CD4-positive, alpha-beta T cell treated with Interleukin-17A for 1 hour (primary cell): ENCODE measurements at places on chromosomes 11 and 22.

GRCh38 chr11:75346912-75347647, 4.4 kb downstream of the ARRB1 start:
- DNase-seq: no peak

DNA sequence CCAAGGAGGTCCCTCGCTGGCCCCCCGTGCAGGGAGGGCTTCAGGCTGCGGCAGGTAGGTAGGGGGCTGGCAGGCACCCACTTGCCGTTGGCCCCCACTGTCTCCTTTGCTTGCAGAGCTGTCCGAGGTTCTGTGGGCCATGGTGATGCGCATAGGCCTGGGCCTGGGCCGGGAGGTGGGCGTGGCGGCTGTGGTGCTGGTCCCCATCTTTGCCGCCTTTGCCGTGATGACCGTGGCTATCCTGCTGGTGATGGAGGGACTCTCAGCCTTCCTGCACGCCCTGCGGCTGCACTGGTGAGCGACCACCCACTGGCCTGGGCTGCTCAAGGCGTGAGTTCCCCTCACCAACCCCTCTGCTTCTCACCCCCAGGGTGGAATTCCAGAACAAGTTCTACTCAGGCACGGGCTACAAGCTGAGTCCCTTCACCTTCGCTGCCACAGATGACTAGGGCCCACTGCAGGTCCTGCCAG, 11.6 kb downstream of the TCIRG1 start:
- no peak for DNase-seq

- peak; percentile 86 for DNase-seq
These were observed 61.9 kb downstream of the MED15 start for GRCh38 chr22:20569059-20570058.

- DNase-seq: peak; percentile 45
These were observed 429 bp downstream of the VEGFB start for GRCh38 chr11:64234647-64235379.

GRCh38 chr11:65506290-65506771, 7.5 kb downstream of the MALAT1 start:
- DNase-seq: no peak

GRCh38 chr11:125173556-125173955, 9.0 kb downstream of the PKNOX2 start:
- DNase-seq: no peak

DNA sequence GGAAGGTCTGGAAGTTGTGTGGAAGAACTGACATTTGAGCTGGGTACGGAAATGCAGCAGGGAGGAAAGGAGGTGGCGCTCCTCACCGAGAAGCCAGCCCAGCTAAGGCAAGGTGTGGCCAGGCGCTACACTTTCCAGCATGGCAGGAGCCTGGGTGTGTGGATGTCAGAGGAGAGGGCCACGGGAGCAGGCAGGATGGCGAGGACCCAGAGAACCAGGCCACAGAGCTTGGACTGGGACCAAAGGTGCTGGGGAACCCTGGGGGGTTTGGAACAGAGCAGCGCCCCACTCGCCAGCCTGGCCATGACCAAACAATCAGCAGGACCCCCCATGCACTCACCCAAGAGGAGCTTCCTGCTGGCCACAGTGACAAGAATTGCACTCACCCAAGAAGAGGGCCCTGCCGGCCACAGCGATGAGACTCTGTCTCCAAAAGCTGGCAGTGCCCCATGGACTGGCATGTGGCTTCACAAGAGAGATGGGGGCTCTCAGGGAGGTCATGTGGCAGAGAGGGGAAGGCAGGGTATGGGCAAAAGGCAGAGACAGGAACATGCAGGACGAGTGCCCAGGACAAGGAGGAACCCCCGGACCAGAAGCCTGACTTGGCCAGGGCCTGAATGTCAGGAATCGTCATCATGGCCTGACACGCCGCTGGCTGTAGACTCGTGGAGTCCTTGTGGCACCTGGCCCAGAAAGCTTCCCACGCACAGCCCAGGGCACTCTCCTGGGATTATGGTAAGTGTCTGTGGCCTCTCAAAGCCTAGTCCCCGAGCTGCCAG, 45.4 kb downstream of the IGF2 start:
- DNase-seq: no peak

- DNase-seq: no peak
These were observed 15.1 kb downstream of the CDKN1C start for GRCh38 chr11:2870460-2870859.

GRCh38 chr11:65418681-65419459, 3.7 kb upstream of the NEAT1 start:
- peak; percentile 90 for DNase-seq

DNA sequence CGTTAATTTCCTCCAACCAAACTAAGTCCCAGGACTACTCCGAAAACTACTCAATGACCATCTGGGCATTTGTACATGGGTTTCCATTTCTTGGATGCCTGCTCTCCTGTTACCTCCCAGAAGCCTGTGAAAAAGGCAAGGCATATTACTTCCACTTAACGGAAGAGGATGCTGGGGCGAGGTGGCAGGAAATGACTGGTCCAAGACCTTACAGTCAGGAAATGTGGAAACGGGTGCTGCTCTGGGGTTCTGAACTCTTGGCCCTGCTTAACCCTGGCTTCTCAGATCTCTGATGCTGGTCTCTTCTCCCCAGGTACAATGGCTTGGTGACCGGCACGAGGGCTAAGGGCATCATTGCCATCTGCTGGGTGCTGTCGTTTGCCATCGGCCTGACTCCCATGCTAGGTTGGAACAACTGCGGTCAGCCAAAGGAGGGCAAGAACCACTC, 12.9 kb downstream of the ADORA2A start:
- no peak for DNase-seq

- peak; percentile 79 for DNase-seq
These were observed 7.8 kb upstream of the L3MBTL2 start for GRCh38 chr22:41197038-41197972.

DNA sequence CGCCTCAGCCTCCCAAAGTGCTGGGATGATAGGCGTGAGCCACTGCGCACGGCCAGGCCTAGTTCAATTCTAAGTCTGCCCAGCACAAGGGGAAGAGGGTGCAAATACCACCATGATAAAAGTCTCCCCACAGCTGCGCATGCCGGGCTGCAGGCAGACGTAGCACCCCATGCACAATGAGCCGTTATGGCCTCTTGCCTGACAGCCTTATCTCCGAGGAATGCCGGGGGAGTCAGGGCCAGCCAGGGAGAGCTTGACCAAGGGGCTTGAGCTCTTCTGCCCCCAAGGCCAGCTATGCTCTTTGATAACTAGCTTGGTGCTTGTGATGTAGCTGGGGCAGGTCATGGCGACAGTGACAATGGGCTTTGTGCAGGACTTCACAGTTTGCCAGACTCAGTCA, 13.7 kb upstream of the SCUBE1 start:
- DNase-seq: no peak

GRCh38 chr22:22155146-22155545, 89.4 kb upstream of the VPREB1 start:
- DNase-seq: no peak

GRCh38 chr22:27139935-27140511, 482.6 kb downstream of the MIAT start:
- no peak for DNase-seq

DNA sequence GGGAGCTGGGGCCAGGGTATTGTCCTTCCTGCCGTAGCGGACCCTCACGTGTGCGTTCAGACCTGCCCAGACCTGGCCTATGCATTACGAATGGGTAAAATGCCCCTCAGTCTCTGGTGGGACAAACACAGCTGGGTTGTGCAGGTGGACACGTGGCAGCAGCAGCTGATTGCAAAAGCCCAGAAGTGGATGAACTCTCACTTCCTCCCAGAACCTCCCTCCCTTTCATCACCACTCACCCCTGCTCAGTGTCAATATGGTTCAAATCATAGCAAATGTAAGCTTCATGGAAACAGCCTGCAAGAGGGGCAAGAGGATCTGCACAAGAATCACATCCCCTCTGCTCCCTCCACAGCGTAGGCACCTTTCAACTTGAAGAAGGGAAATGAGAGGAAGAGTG, 352.1 kb downstream of the OPCML start:
- DNase-seq: no peak

- DNase-seq: no peak
These were observed 14.3 kb downstream of the TCIRG1 start for GRCh38 chr11:68053117-68053516.

DNA sequence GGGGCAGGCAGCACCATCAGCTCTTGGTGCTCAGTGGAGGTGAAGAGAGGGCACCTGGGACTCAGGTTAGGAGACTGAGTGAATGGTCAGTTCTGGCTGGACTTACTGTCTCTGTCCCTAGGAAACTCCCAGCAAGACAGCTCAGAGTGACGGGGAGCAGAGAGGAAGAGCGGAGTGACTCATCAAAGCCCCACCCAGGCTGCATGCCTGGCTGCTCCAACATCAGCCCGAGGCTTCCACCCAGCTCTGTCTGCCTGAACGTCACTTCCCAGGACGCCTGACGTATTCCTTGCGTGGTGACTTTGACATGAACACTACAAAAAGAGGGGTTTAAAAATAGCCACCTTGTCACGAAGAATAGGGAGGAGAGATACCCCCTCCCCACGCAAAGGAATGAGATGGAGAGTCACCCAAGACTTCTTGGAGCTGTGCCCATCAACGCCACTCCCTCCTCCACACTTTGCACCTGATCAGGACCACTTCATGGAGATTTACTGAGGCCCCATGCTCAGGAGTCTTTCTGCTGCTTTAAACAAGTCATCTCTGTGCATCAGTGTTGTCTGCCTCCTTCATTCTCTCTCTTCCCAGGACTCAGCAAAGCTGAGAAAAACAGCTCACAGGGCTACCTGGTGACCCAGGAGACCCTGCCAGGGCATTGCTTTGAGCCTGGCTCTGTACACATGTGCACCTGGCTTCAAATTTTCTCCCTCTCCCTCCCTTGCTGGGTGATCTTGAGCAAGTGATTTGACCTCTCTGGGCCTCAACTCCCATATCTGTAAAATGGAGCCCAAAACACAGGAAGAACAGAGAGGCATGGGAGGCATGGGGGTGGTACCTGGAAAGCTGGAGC, 83.1 kb downstream of the MN1 start:
- DNase-seq: peak; percentile 5

DNA sequence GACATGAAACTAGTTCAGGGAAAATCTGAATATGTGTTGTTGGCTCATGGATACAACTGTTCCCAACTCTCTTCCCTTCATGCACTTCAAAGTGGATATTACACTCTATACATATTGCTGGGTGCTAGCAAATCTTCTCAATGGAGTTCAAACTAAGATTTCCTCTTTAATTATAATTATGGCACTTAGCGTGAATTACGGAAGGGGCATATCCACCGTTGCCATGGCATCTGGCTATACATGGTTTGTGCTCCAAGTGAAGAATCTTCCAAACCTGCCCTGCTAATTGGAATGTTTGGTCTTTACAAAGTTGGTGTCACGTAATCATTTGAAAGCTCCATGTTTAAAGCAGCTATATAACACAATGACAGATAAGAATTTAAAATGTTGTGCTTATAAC, 5.6 kb downstream of the MPPED2 start:
- no peak for DNase-seq

GRCh38 chr11:95231881-95232605, 1.0 kb upstream of the SESN3 start:
- DNase-seq: peak; percentile 79

- DNase-seq: no peak
These were observed 73.4 kb downstream of the PPP6R3 start for GRCh38 chr11:68533945-68534344.

DNA sequence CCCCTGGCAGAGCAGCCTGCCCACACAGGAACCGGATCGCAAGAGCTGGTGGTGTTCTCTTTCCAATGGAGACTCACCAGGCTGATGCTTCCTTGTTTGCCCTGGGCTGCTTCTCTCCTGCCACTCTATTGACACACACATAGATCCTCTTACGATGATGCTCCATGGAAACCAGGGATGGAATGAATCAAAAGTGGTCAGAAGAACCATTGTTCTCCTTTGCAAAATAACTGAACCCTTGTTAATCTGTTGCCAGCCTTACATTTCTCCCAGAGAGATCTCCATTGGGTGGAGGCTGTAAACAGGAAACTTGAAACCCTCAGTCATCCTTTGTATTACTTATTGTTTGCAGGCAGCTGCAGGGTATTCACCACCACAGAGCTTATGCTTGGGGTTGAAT, 24.6 kb upstream of the LDLRAD3 start:
- DNase-seq: no peak

GRCh38 chr11:81579339-81579738, 1154.3 kb downstream of the FAM181B start:
- no peak for DNase-seq

GRCh38 chr11:66465373-66466224, 1.1 kb upstream of the PELI3 start:
- no peak for DNase-seq

GRCh38 chr11:40986320-40986719, 473.1 kb downstream of the LRRC4C start:
- no peak for DNase-seq

GRCh38 chr11:15471048-15471894, 356.5 kb downstream of the INSC start:
- no peak for DNase-seq

GRCh38 chr11:10762913-10763421, 11.9 kb downstream of the CTR9 start:
- no peak for DNase-seq

- no peak for DNase-seq
These were observed 63.4 kb upstream of the SLC35C1 start for GRCh38 chr11:45741582-45741981.

DNA sequence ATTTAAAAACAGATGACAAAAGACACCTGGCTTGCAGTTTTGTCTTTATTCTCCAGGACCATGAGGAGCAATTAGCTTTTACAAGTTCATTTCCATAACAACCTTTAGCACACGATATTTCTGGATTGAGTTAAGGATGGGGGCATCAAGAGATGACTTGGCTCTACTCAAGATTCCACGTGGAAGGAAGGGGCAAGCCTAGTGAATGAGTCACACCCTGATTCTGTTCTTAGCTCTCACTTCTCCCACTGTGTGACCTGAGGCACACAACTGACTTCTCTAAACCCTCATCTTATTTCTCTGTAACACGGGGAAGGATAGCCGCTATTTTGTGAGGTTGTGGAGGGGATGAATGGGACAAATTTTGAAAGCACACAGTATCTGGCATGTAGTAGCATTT, 185.5 kb downstream of the KIRREL3 start:
- no peak for DNase-seq

- DNase-seq: peak; percentile 66
These were observed 1.3 kb downstream of the PPP1R14B start for GRCh38 chr11:64245401-64245796.

DNA sequence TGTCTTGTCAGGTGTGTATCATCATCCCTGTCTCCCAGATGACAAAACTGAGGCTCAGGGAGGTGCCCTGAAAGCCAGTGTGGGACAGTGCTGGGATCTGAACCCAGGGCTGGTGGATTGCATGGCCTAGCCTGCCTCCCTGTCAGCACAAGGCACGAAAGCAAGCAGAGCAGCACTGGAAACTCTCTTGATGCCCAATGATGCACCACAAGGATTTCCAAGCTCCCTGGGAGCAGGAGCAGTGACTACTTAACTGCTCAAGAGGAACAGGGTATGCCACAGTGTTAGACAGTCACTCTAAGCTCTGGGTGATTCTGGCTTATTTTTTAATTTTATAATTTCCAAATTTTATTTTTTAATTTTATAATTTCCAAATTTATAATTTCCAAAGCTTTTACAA, 9.0 kb downstream of the ZC3H7B start:
- DNase-seq: no peak

GRCh38 chr22:48981371-48982061, 846.2 kb downstream of the BRD1 start:
- no peak for DNase-seq
